ENCODE measurements at places on chromosomes 5 and 9.

DNA sequence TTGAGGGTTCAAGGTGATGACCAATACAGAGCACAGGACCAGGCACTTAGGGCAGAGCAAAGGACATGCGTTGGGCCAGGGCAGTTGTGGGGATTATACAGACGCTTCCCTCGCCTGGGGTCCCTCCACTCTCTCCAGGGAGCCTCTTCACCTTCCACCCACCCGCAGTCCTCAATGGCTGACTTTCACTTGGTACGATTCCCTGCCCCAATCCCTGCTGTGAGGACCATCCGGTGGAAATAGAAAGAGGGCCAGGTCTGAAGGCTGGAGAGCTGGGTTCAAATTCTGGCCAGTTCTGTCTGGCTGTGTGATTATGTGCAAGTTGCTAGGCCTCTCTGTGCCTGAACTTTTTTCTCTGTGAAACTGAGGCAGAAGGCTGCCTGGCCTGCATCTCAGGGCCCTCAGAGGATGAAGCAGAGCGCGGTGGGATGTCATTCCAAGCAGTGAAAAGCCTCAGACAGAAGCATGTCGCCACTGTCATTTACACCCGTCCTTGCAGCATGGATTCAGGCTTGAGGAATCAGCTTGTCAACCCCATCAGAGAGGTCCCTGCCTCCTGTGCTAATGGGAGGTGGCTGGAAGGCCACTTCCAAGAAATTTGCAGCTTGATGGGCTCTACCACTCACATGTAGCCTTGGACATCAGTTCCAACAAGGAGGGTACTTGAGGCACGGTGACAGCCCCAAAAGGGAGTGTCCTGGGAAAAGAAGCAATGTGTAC, 206.6 kb upstream of the IER5L start:
- no peak for DNase-seq

GRCh38 chr5:149472399-149472798, 78.8 kb downstream of the CSNK1A1 start:
- DNase-seq, result no peak

DNA sequence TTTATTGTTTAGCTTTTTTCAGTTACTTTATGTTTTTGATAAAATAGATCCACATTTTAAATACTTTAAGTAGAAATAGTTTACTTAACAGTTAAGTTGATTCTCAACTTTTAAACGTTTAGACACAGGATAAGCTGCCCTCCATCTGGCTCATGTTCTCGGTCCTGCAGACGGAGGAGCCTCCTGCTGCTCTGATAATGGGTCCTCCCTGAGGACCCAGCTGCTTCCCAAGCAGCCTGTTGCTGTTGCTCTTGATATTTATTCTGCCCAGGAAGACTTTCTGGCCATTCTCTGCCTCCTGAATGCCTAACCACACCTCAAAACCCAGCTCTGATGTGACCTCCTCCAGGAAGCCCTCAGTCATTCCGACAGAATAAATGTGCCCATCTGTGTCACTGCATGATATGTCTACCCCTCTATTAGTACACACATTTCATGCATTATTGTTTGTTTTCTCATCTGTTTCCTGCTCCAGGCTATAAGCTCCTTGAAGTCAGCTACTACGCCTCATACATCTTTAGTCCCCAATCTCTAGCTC, 267.2 kb upstream of the MSX2 start:
- no peak for DNase-seq

DNA sequence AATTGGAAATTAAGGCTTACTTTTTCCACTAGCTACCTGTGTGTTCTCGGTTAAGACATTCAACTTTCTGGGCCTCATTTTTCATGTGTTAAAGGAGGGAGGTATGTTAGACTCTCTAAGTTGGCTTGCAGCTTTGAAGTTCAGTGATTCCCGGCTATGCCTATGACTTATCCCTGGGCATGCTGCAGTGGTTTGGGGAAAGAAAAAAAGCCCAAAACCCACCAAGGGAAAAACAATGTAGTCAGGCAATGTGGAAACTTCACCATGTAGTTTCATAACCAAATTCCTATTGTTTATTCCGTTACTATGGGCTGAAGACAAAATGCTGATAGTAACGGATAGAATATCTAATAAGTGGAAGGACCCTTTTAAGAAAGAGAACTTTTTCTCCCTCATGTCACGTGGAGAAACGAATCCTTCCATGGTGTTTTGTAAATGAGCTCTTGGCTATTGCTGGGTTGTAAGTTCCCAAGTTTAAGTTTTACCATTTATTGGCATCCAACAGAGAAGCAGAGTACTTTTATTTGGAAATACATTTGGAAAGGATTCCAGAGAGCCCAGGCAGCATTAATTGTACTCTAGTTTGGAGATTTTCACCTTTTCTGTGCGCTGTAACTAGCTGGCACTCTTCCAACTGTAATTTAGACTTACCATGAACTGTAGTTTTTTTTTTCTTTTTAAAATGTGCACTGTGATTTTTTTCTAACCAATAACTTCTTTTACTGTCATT, 84.9 kb upstream of the MPDZ start:
- no peak for DNase-seq

- no peak for DNase-seq
Observed at GRCh38 chr5:122755783-122756182, 19.1 kb upstream of the SNX2 start.

- no peak for DNase-seq
Observed at GRCh38 chr5:109484597-109484996, 74.8 kb upstream of the PJA2 start.

DNA sequence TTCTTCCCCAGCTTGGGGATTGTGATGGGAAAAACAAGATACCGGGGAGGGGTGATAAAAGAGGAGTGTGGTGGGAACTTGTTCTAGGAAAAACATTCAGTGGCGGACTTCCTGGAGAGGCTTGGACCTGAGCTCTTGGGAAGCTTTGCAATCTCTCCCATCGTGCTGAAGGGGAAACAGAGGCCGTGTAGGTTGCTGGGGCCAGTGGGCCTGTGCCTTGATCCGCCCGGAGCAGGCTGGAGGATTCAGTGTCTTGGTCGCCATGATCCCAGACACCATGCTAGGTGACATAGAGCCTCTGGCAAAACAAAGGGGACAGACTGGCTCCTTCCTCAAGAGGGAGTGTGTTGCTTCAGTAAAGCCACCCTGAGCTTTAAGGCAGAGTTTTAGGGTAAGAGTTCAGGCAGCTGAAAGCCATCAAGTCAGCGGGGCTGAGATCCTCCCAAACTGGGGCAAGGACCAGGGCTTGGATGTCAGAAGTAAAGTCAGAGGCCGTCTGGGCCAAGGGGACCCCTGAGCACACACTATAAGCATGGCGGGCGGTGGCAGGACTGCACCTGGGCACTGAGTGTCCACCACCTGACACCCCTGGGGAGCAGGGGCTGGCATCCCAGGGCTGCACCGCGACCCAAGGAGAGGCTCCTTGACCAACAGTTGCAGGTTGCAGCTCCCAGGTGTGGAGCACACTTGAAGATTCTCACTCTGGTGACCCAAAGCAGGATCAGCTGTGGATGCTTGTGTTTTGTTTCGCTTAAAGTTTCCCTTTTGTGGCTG, 44.7 kb downstream of the TRIP13 start:
- DNase-seq, result no peak

DNA sequence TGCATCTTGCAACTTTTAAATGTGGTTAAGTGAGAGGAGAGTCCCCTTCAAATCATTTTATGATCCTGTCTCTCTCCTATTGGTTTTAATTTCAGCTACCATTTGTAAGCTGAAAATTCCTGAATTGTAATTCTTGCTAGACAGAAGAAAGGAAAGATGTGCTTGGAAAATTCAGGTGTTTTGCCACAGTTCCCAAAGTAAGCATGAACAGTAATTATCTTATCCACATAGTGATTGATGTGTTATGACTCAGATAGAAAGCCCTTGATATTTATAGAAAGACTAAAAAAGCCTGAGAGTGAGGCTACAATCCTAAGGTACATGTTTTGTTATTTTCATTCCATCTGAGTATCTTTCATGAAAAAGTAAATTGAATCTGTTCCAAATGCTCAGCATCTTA, 492.5 kb downstream of the MAT2B start:
- DNase-seq, result no peak

- peak; percentile 44 for DNase-seq
Observed at GRCh38 chr9:136251264-136252115, 5.9 kb upstream of the QSOX2 start.

- DNase-seq, result no peak
Observed at GRCh38 chr5:11104651-11105112, 343.6 kb upstream of the DAP start.

- no peak for DNase-seq
Observed at GRCh38 chr5:23042226-23042625, 189.1 kb upstream of the CDH12 start.

DNA sequence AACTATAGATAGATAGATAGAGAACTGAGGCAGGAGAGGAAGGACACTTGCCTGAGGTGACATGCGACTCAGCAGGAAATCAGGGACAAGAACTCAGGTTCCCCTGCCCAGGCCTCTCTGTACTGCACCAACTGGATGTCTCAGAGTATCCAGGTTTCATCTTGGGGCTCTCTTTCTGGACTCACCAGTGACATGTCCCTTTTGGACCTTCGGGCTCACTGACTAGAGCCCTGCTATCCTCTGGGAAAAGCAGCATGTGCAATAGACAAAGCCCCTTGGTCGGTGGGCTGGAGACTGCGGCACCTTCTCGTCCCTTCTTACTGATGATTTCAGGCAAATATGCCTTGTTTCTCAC, 104.5 kb downstream of the RGS3 start:
- DNase-seq, result no peak

DNA sequence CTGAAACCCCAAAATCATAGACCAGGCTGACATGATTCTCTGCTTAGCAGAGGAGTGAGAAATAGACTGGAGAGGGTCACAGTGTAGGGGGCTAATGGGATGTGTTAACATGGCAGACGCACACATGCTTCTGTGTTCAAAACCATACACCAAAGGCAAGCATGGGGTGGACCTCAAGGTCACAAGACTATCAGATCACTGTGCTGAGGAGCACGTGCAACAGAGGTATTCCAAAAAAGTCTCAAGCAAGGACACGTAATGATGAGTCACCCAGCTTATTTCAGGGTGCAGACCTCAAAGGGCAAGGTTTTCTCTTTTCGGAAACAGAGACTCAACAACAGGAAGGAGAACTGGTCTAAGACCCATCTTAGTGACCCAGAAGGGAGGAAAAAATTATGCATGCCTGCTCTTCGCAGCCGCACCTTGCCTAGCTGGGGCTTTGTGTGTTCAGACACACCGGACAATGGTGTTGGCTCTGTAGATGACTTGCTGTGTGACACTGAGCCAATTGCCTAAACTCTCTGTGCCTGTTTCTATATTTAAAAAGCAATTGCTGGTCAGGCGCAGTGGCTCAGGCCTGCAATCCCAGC, 20.3 kb downstream of the WHRN start:
- DNase-seq, result peak; percentile 57

DNA sequence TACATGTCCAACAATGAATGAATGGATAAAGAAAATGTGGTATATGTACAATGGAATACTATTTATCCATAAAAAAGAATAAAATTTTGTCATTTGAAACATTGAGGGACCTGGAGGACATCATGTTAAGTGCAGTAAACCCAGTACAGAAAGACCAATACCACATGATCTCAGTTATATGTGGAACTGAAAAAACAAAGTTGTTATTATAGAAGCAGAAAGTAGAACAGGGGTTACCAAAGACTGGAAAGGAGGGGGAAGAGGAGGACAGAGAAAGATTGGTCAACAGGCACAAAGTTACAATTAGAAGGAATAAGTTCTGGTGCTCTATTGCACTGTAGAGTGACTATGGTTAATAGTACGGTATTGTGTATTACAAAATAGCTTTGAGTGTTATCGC, 233.8 kb downstream of the SEMA6A start:
- DNase-seq, result no peak

- DNase-seq, result peak; percentile 25
Observed at GRCh38 chr9:136947955-136948510, 3.0 kb downstream of the C8G start.

GRCh38 chr9:73667749-73668148, 516.1 kb downstream of the ANXA1 start:
- no peak for DNase-seq

DNA sequence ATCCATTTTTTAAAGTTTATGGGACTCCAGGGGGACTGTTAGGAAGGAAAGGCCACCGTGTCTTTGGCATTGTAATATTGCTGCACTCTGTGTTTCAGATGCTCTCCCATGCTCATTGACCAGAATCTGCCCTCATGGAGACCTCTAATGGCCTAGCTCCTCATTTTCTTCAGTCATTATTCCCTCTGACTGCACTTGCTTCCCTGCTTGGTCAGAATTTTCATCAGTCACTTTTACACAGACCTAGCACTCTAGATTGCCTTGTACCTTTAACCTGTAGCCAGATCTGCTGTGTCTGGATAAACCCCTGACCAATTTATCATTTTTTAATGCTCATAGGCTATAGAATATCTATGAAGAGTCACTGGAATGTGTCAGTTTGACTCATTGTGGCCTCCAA, 155.5 kb upstream of the NUDT12 start:
- no peak for DNase-seq

DNA sequence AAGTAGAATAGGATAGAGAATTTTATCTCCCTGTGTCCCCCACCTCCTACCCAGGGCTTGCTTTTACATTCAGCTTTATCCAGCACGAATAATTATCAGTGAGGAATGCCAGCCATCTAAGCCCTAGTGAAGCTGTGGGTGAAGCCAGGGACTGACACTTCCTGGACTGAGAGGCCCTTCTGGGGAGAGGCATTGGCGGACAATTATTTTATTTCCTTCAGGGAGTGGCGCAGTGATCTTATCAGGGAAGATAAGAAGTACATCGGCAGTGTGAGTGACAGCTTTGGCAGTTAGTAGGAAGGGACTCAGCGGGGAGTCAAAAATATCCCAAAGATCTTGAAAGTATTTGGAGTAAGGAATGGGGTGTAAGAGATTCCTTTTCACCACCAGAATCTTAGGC, 34.9 kb upstream of the RPS23 start:
- no peak for DNase-seq

DNA sequence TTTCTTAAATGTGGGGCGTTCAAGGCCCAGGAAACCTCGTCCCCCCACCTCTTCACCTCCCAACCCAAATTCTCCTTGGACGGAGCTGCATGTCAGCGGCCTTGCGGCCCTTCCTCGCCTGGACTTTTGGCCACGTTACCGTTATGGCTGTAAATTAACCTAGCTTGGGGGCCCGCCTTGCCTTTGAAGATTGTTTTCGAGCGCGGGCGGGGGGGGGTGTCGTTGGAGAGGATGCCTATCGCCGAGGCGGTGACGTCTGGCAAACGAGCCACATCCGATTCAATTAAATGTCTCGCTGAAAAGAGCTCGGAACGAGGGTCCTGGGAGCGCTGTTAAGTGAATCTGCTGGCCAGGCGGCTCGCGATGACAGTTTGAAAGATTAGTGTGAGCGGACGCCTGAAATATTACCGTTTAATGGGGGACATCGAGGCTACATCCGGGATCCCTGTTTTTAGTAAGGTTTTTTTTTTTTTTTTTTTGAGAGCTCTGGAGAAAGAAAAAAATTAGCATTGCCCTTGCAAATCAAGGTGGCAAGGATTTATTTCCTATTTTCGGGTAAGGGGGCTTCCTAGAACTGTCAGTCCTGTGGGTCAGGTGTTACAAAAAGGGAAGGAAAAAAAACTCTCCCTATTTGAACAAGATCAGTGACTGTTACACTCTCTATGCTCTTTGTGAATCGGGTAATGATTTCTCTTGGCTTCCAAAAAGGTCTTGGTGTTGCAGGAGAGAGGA, 2.3 kb upstream of the NKX2-5 start:
- no peak for DNase-seq

- DNase-seq, result no peak
Observed at GRCh38 chr5:74386571-74387334, 253.8 kb downstream of the ENC1 start.

Measured in common myeloid progenitor, CD34-positive (primary cell).